ENCODE measurements at places on chromosomes 3 and 15.

- DNase-seq, result no peak
These were observed 69.7 kb downstream of the MB21D2 start for GRCh38 chr3:192847941-192848340.

DNA sequence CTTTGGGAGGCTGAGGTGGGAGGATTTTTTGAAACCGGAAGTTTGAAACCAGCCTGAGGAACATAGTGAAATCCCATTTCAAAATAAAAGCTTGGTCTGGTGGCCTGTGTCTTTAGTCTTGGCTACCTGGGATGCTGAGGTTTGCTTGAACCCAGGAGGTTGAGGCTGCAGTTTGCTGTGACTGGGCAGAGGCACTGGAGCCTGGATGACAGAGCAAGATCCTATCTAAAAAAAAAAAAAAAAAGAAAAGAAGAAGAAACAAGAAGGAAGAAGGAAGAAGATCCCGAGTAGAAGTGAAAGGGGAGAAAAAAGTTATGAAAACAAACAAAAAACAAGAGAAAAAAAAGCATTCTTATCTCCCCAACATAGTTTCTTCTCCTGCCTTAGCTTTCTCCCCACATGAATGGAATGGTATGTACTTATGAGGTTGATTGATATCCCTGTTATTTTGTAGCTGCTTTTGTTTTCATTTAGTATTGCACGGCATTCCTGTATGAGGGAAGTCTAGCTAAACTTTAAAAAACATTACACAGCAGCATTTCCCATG lies 42.4 kb downstream of the TMEM40 start:
- DNase-seq, result no peak

GRCh38 chr3:149332227-149332765 lies 1.1 kb downstream of the TM4SF18 start:
- no peak for DNase-seq

DNA sequence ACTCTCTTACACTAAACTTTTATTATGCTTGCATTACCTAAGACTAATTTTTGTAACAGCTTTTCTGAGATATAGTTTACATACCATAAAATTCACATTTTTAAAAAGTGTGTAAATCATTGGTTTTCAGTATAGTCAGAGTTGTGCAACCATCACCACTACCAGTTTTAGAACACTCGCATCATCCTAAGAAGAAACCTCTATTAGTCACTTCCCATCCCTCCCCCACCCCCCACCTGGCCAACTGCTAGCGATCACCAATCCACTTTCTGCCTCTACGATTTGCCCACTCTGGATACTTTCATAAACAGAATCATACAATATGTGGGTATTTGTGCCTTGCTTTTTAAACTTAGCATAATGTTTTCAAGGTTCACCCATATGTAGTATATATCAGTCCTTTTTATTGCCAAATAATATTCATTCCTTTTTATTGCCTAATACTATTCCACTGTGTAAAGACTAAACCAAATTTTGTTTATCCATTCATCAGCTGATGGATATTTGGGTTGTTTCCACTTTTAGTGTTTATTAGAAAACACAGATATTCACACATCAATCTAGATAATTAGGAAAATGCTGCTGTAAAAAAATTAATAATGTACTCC lies 23.0 kb downstream of the UBP1 start:
- DNase-seq, result no peak

DNA sequence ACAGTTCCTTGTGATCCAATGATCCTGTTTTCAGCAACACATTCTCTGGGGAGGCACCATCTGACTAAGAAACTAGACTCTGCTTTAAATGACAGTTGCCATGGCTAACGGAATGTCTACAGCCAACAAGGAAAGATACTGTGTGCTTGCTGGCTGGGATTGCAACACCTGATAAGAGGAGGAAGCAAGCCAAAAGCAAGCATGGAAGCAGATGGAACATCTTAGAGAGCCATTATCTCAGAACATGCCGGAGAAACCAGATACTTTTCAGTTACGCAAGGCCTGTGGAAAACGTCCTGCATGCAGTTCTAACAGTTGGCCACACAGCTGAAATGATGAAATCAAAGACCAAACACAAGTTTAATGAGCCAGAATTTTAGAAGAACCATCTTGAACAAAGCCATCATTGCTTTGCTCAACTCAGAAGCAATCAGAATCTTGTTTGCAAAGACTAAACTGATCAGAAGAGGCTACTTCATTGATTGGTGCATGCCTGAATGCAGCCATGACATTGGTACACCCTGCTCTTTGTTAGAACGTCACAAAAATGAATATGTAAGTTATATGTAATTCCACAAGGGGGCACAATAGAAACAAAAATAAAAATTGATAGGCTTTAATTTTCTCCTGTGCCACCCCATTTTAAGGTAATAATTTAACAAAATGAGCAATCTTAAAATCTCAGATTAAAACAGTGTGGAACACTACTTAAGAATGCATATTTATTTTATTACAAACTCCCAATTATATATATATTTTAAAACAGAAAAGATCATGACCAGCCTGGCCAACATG lies 50.8 kb downstream of the GXYLT2 start:
- DNase-seq, result peak; percentile 60

GRCh38 chr3:194100856-194101390 lies 35.0 kb upstream of the HES1 start:
- DNase-seq, result no peak

DNA sequence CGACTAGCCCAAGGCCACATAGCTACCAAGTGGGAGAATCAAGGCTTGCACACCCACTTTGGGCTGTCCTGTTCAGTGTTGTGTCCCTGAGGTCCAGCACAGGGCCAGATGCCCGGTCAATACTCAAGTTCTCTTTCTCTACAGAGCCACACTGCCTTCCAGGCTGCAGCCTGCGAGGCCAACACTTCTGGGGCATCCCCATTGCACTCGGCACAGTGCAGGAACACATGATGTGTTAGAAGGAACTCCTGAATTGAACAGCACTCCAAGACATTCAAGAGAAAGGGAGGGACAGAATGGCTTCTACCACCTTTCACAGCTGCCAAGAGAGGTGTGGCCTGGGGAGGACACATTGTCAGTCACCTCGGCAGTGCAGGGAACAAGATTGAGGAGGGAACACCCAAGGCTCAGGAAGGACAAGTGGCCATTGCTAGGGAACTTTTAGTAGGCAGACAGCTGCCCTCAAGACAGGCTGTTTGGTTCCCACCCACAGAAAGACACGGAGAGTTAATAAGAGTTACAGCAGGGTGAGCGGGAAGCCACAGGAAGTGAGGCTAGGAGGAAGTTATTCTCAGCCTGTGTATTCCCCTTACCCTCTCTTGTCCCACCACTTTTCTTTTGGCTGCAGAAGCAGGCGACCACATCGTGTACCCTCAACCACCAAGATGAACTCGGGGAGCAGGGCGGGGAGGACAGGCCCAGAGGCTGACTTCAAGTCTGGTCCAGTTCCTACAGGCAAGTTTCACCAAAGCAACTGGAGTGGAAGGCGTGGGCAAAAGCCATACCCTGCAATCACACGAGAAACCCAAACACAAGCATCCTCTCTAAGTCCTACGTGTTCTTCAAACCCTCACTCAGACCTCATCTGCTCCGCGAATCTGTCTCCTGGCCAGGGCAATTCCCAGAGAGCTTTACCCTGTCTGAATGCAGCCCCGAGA lies 69.4 kb downstream of the SRGAP3 start:
- DNase-seq, result peak; percentile 2

DNA sequence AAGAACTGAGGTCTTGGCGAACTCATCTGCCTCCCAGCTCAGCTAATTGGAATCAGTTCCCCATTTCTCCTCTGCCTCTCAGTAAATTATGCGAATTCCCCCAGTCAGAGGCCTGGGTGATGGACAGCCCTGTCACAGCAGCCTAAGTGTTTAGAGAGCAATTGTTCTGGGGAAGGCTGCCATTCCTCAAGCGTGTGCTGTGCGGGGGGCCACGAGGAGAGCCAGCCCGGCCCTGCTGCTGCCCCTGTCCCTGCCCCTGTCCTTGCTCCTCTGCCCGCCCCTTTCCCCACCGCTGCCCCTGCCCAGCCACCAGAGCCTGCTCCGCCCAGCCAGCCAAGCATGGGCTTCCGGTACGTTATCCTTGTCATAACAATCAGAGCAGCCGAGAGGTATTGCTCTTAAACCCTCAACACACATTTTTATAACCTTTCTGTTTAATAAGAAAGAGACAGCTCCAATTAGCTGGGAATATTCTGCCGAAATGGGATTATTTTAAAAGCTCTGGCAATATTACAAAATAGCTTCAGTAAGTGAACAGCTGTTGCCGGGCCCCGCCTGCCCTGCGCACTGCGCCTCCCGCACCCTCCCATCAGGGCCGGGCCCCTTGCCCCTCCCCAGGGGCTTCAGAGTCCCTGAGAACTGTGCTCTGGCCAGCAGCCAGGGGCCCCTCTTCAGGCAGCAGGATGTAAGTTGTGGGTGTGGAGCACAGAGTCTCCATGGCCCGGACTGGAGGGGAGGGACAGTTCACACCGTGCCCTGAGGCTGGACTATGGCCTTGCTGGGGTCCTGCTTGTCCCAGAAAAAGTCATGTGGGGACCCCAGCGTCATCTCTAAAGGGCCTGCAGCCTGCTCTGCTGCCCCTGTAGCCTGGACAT lies 12.4 kb upstream of the CACNA2D2 start:
- DNase-seq, result no peak

- DNase-seq, result no peak
These were observed 31.6 kb downstream of the PIK3CB start for GRCh38 chr3:138803006-138803653.

DNA sequence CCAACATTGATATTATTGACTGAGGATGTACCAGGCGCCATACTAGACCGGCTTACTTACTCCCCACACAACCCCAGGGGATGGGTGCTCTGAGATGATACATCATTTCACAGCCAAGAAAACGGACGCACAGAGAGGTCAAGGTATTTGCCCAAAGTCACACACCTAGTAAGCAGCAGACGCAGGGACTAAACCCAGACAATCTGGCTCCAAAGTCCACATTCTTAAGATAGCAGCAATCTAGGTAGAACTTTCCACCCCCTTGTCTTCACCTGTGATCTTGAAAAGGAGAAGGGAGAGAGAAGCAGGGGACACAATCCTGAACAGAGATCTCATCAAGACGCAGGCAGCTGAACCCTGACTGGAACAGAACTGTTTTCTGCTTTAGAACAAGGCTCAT lies 200.6 kb downstream of the XXYLT1 start:
- DNase-seq, result no peak

DNA sequence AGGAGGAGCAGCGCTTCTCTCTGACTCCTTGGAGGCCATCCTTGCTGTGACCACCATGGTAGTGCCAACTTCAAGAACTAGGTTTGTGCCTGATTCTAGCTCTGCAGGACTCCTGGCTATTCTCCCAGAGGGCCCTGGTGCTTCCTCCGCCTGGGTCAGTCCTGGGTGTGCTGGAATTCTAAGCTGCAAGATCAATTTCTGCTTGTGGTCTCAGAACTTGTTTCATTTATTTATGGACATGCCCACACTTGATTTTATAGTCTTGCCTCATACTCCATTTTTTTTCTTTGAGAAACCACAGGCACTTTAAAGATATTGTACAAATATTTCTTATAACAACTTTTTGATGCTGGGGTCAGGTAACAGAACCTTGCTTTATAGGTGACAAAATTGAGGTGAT lies 87.6 kb downstream of the PDCD6IP start:
- DNase-seq, result no peak

- no peak for DNase-seq
These were observed 497.9 kb upstream of the SGO1 start for GRCh38 chr3:20683910-20684309.

- DNase-seq, result no peak
These were observed 38.5 kb upstream of the DUSP7 start for GRCh38 chr3:52094571-52095485.

DNA sequence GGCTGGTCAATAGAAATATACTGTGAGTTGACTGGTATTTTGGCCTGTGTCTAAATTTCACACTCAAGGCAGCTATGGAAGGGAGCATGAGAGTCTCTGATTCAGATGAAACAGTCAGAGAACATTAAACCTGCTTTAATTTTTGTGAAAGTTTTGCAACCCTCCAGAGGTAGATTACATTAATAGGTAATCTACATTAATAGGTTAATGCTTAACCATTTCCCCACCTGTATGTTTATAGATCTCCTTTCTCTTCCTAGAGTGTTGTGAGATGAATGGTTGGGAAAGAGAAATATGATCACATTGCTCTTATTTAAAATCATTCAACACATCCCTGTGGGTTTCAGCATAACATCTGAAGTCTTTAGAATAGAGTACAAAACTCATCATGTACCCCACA lies 586.9 kb upstream of the DPPA4 start:
- DNase-seq, result no peak

- DNase-seq, result no peak
These were observed 119.5 kb downstream of the FRMD5 start for GRCh38 chr15:44075535-44075934.

DNA sequence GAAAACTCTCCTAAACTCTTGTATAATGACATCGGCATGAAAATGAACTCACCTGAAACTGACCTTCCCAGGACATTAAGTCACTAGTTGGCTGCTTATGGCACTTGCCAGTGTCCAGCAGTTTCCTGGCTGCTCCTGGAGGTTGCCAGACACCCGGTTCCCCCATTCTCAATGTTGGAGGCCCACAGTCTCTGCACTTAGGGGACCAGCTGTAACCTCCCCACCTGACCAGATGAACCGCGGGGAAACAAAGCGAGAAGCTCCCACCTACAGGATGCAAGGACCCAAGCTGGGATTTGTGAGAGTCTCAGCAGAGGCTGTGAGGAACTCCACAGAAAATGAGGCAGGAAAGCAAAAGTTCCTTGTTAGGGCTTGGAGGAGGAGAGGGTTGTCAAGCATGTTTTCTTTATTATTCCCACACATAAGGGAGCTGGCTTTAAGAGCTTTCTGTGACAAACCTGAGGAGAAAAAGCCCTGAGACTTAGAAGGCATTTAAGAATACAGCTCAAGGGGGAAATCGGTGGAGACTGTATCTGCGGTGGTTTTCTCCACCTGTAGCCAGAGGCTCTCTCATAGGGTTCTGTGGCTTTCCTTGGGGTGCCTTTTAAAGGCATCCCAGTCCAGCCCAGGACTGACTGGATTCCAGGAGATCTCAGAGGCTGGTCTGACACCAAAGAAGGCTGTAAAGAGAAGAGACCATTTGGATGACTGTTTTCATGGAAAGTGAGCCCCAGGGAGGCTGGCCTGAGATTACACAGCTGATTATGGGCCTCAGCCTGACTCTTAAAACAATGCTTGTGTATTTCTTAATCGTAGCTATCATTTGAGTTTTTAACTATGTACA lies 4.6 kb downstream of the TPM1 start:
- DNase-seq, result no peak

DNA sequence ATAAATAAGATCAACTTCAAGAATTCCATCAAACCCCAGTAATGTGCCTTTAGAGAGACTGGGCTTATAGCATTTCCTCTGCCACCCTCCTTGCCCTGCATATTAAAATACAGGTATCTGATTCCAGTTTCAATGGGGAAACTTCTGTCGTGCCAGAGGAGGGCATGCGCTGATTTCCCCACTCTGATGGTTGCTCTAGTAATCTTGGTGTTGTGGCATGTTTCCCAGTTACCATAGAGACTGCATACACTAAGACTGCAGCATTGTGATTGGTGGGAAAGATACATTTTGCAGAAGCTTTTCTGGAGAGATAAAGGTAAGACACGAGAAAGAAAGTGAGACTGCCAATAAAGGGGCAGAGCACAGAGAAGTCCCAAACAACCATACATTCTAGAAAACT lies 225.6 kb downstream of the TIGIT start:
- peak; percentile 2 for DNase-seq

Data from CD4-positive, alpha-beta T cell treated with Interleukin-2 at 100 ng/mL for 4 hours (primary cell).